ENCODE measurements at places on chromosomes 16 and 17. TPM values are rescaled to one million over a fixed set of nuclear protein-coding genes. Genes with fewer than 3 reads are reported as not detected.
A peak's percentile ranks its signal among the peaks of the same experiment; 100 is the strongest.

SAMD14 gene
- 0.47 TPM for total RNA-seq

REXO5 gene
- total RNA-seq = 14.8 TPM

ZNF232 gene
- total RNA-seq = 24.0 TPM

HAGH gene
- total RNA-seq = 23.9 TPM

DNA sequence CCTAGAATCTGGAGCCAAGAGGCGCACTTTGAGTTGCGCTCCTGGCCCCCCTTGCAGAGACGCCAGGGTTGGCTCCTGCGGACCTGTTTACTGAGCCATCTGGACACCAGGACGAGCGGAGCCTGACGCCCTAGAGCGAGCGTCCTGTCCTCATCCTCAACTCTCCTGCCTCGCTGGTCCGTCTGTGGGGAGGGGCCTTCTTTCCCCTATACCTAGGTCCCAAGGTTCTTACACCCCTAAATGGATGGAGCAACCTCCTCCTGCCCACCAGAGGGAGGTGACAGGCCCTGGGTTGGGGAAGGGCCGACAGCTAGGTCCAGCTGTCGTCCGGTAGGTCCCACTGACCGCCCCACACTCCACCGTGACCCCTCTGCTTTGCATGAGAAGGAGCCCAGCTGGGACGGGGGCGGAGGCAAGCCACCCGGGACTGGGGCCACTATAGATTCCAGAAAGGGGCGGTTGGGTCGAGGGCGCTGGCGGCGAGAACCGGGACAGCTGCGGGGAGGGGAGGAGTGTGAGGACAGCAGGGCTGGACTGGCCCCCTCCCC is 3.1 kb upstream of the LHX1 start:
- H3K4me1 ChIP-seq = peaks cover 53% of the 10 kb centered on the region
- no peak overlapping the region for H3K27ac ChIP-seq
- H3K4me3 ChIP-seq = peak overlapping the region; percentile 39
- no peaks in the 10 kb centered on the region for H3K36me3 ChIP-seq
- DNase-seq = no peak

- H3K27me3 ChIP-seq = no peaks in the 10 kb centered on the region
- H3K4me1 ChIP-seq = peaks cover 18% of the 10 kb centered on the region
- H3K4me3 ChIP-seq = no peak overlapping the region
- no peak overlapping the region for H3K27ac ChIP-seq
- H3K36me3 ChIP-seq = no peaks in the 10 kb centered on the region
Observed at GRCh38 chr17:30605027-30605426, 127.8 kb downstream of the GOSR1 start.

DNA sequence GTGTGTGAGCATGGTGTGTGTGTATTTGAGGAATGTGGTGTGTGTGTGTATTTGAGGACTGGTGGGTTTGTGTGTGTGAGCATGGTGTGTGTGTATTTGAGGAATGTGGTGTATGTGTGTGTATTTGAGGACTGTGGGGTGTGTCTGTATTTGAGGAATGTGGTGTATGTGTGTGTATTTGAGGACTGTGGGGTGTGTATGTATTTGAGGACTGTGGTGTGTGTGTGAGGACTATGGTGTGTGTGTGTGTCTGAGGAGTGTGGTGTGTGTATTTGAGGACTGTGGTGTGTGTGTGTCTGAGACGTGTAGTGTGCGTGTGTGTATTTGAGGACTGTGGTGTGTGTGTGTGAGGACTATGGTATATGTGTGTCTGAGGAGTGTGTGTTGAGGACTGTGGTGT is 18.0 kb upstream of the CACNG1 start:
- no peaks in the 10 kb centered on the region for H3K4me1 ChIP-seq
- no peak overlapping the region for H3K4me3 ChIP-seq
- no peak for DNase-seq
- H3K27me3 ChIP-seq = no peaks in the 10 kb centered on the region

DNA sequence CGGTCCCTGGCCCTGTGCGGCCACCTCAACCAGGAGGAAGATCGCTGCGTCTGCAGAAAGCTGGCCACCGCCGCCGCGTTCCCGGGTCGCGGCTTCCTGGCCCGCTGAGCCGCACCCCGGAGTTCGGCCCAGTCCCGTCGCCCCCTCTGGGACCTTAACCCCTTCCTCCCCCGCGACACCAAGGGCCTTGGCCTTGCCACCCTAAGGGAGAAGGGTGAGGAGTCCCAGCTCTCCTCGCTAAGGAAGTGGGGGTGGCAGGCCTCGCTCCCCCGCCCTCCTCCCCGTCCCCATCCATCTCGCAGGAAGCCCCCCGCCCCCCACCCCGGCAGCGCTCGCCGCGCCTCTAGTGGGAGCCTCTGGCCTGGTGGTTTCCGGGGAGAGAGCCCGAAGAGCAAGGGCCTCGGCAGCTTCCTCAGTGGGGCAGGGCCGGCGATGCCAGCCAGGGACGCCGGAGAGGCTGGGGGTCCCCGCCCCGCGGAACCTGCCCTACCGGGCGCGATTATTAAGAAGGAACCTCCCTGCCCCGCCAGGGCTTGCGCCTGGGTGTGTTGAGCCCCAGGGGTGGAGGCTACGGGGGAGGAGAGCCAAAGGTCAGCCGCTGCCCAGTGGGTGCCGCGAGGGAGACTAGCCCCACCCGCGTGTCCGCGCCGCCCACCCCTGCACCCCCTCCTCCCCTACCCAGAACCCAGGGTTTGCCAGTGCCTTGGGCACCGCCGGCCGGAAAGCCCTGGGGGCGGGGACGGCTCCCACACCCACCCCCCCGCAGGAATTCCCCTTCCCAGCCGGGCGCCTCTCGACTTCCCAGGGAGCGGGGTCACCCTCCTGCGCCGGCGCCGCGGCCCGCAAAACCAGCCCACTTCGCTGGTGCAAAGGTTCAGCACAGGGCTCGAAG is 6.8 kb downstream of the CBX4 start:
- no peaks in the 10 kb centered on the region for H3K27me3 ChIP-seq
- H3K27ac ChIP-seq = no peak overlapping the region
- H3K36me3 ChIP-seq = peaks cover 11% of the 10 kb centered on the region
- no peak for DNase-seq
- peaks cover 17% of the 10 kb centered on the region for H3K4me1 ChIP-seq

GRCh38 chr17:80923211-80924110 is 68.2 kb upstream of the CHMP6 start:
- no peak for DNase-seq
- no peak overlapping the region for H3K4me3 ChIP-seq
- peaks cover 13% of the 10 kb centered on the region for H3K36me3 ChIP-seq
- H3K4me1 ChIP-seq = no peaks in the 10 kb centered on the region

DNA sequence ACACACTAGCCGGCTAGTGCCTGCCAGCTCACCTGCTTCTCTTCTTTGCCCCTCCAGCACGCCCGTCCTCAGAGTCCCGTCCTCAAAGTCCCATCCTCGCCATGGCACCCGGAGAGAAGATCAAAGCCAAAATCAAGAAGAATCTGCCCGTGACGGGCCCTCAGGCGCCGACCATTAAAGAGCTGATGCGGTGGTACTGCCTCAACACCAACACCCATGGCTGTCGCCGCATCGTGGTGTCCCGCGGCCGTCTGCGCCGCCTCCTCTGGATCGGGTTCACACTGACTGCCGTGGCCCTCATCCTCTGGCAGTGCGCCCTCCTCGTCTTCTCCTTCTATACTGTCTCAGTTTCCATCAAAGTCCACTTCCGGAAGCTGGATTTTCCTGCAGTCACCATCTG is 3.6 kb downstream of the SCNN1G start:
- no peak overlapping the region for H3K27ac ChIP-seq
- no peak for DNase-seq
- H3K4me3 ChIP-seq = no peak overlapping the region
- no peaks in the 10 kb centered on the region for H3K36me3 ChIP-seq

- DNase-seq = no peak
- no peaks in the 10 kb centered on the region for H3K27me3 ChIP-seq
- no peak overlapping the region for H3K4me3 ChIP-seq
- H3K27ac ChIP-seq = no peak overlapping the region
Observed at GRCh38 chr16:57175896-57176295, 9.9 kb downstream of the PSME3IP1 start.

- H3K4me1 ChIP-seq = peaks cover 7% of the 10 kb centered on the region
- no peak for DNase-seq
- peaks cover 7% of the 10 kb centered on the region for H3K36me3 ChIP-seq
- no peak overlapping the region for H3K27ac ChIP-seq
- no peak overlapping the region for H3K4me3 ChIP-seq
Observed at GRCh38 chr17:61970030-61970429, 42.2 kb upstream of the INTS2 start.

GRCh38 chr17:48575673-48576478 is 2.3 kb downstream of the HOXB4 start:
- no peak overlapping the region for H3K4me3 ChIP-seq
- peaks cover 2% of the 10 kb centered on the region for H3K36me3 ChIP-seq
- peaks cover 29% of the 10 kb centered on the region for H3K4me1 ChIP-seq
- no peak overlapping the region for H3K27ac ChIP-seq
- DNase-seq = no peak
- H3K27me3 ChIP-seq = peaks cover 36% of the 10 kb centered on the region

GRCh38 chr16:31181102-31181830 is 1.3 kb downstream of the FUS start:
- peak overlapping the region; percentile 97 for H3K4me3 ChIP-seq
- peaks cover 60% of the 10 kb centered on the region for H3K36me3 ChIP-seq
- H3K27me3 ChIP-seq = peaks cover 12% of the 10 kb centered on the region
- peaks cover 60% of the 10 kb centered on the region for H3K4me1 ChIP-seq

DNA sequence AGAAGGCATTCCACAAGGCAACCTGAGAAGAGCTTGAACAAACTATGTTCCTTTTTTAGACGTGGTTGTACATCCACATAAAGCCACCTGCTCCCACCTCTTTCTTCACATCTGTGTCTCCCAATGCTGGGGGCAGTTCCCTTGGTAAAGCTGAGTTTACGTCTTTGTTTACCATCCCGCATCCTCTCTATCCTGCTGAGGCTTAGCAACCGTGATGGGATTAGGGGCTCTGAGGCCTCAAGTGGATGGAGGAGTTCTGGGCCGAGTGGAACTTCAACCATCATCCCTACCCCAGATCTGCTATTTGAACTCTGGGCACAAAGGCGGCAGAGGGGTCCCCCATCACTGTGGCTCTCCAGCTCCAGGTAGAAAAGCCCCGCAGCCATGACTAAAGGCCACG is 94.2 kb upstream of the CREBBP start:
- no peaks in the 10 kb centered on the region for H3K27me3 ChIP-seq
- H3K36me3 ChIP-seq = peaks cover 2% of the 10 kb centered on the region
- no peak for DNase-seq
- H3K4me3 ChIP-seq = no peak overlapping the region

- no peaks in the 10 kb centered on the region for H3K36me3 ChIP-seq
- no peak for DNase-seq
- no peak overlapping the region for H3K27ac ChIP-seq
Observed at GRCh38 chr16:50857881-50858280, 116.0 kb downstream of the CYLD start.
